Right atrium auricular region (tissue), 2 donors: ENCODE measurements at places on chromosomes 3 and 15. TPM values are rescaled to one million over a fixed set of nuclear protein-coding genes. Genes with fewer than 3 reads are reported as not detected.

GRCh38 chr15:34904527-34904926, 65.0 kb downstream of the AQR start:
- peaks cover 12% of the 10 kb centered on the region for H3K36me3 ChIP-seq
- H3K27ac ChIP-seq: no peak overlapping the region
- no peak for DNase-seq
- no peak overlapping the region for H3K4me3 ChIP-seq
- no peaks in the 10 kb centered on the region for H3K27me3 ChIP-seq
- no peaks in the 10 kb centered on the region for H3K4me1 ChIP-seq

GRCh38 chr3:14780927-14781507, 37.7 kb upstream of the FGD5 start:
- H3K36me3 ChIP-seq: no peaks in the 10 kb centered on the region
- H3K4me3 ChIP-seq: no peak overlapping the region
- no peaks in the 10 kb centered on the region for H3K27me3 ChIP-seq
- no peaks in the 10 kb centered on the region for H3K4me1 ChIP-seq
- H3K27ac ChIP-seq: no peak overlapping the region
- no peak for DNase-seq

The LINS1 gene
- total RNA-seq: 8.9 TPM

GRCh38 chr15:69067296-69067695, 52.8 kb downstream of the NOX5 start:
- no peaks in the 10 kb centered on the region for H3K36me3 ChIP-seq
- H3K4me1 ChIP-seq: no peaks in the 10 kb centered on the region
- no peak overlapping the region for H3K27ac ChIP-seq
- no peak for DNase-seq
- H3K4me3 ChIP-seq: no peak overlapping the region

DNA sequence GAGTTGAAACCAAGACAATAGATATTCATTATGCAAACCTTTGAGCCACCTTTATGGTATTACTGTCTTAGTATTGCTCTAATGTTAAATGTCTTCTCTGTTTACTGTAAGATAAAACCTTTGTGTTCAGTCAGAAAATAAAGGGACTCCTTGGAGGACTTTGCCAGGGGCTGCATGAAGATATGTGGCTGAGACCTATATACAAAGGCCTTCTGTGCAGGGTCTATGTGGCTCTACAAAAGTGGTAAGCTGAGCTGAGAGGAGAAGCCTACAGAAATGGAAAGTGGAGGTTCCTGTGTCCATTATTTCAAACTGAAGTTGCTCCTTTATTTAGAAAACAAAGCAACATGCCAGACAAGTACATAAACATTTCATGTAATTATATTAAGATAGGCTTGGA, 131.5 kb downstream of the FNDC3B start:
- DNase-seq: no peak
- H3K36me3 ChIP-seq: no peaks in the 10 kb centered on the region
- H3K4me1 ChIP-seq: no peaks in the 10 kb centered on the region
- H3K4me3 ChIP-seq: no peak overlapping the region
- H3K27me3 ChIP-seq: no peaks in the 10 kb centered on the region

The PLAAT1 gene
- total RNA-seq: 10.3 TPM

DNA sequence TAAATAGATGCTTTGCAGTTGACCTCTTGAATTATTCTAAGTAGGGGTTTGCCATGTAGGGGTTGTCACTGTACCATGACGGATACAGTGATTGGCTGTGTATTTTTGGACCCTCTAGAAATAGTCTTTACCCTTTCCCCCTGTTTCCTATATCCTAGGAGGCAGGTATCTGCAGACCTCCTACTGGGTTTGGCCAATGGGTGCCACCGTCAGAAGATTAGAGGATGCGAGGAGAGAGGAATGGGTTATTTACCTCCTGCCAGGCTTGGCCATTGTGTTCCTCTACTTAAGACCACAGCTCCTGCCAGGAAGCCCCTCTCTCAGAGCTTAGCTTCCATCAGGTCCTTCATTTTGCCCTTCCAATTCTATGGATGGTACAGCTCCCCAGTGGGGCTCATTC, 40.2 kb upstream of the CLRN1 start:
- no peaks in the 10 kb centered on the region for H3K4me1 ChIP-seq
- no peaks in the 10 kb centered on the region for H3K36me3 ChIP-seq
- H3K27me3 ChIP-seq: no peaks in the 10 kb centered on the region
- DNase-seq: no peak
- no peak overlapping the region for H3K4me3 ChIP-seq

DNA sequence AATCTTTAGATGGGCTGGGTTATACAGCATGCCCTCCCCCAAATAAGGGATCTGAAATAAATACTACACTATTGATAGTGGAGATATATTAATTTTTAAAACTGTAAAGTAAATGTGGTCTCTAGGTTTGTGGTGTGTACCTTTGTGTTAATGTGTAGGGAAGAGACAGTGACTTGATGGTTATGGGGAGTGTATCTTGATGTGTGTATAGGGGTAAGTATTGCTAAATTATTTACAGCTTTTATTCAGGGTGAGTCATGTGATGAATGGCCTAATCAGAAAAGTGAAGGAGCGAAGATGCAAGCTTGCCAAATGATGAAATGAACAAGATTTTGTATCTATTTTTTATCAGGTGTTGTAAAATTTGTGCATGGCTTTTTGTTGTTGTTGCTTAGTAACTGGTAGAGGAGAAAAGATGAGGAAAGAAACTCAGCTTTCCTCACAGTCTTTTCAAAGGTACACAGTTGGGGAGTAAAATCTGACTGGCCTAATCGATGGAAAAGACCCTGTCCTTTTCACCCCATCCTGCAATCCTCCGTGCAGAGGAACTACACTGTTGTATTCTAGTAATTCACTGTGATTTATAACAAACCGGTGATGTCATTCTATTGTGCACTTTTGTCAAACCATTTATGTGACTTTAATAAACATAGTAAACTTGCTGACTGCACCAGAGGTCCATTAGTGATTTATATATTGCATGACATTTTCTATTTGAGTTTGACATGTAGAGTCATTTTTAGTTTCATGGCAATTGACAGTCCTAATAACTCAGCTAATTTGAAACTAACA, 17.7 kb downstream of the FEM1B start:
- no peak for DNase-seq
- no peaks in the 10 kb centered on the region for H3K27me3 ChIP-seq
- H3K4me3 ChIP-seq: no peak overlapping the region
- peaks cover 24% of the 10 kb centered on the region for H3K36me3 ChIP-seq

The CCR4 gene
- total RNA-seq: 0.33 TPM

The TICRR gene
- not detected for total RNA-seq

The CHST2 gene
- total RNA-seq: 2.3 TPM

DNA sequence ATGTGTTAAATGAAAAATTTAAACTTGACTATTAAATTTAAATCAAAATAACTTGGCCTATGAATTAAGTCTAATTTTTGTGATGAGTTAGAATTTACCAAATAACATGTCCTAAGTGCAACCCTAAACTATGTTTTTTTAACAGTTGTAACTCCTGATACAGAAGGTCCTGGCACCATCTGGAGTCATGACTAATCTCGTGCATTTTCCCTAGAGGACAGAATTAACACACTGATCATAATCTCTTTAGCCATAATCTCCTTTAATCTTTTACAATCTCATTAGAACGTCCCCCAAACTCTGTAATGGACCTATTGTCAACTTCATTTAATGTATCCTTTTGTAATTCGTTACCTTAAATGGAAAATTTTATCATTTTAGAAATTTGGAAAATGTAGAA, 100.6 kb downstream of the SUCNR1 start:
- H3K36me3 ChIP-seq: no peaks in the 10 kb centered on the region
- no peak for DNase-seq
- H3K4me1 ChIP-seq: peaks cover 9% of the 10 kb centered on the region
- no peak overlapping the region for H3K4me3 ChIP-seq
